Astrocyte of the spinal cord (primary cell): ENCODE measurements at places on chromosomes 16 and 17.

DNA sequence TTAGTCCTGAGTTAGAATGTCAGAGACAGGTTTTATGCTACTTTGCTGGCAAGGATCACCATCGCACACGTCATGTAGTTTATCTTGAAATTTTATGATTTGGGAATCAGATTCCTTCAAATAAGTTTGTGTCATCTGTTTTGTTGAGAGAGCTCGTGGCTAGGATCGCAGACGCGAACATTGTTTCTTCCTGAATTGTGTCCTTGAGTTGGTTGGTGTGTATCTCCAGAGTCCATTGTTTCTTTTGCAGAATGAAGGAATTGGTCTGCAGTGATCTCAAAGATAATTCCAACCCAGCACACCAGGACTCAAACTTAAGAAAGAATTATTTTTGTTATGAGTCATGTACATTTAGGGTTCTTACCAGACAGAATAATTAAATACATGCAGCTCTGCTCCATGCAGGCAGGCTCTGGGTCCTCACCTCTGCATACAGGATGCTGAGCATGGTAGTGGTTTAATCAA lies 51.6 kb downstream of the PRKCA start:
- DNase-seq = peak; percentile 80

DNA sequence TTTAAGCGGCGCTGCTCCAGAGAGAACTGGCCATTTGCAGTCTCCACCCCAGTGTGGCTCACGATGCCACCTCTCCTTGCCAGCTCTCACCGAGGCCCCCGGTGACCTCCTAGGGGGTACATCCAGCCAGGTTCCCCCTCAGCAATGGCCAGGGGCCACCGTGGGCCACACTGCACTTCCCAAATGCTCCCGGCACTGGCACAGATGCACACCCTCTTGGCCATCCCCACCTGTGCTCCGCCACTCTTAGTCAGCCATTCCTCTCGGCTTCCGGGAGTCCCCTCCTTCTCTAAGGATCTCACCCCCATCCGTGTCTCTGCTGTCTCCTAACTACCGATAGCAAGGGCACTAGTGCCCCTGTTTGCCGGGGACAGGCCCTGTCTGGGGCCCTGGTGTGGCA lies 25.8 kb downstream of the MLYCD start:
- no peak for DNase-seq

- no peak for DNase-seq
These were observed 44.9 kb upstream of the PIK3R6 start for GRCh38 chr17:8912084-8912981.

DNA sequence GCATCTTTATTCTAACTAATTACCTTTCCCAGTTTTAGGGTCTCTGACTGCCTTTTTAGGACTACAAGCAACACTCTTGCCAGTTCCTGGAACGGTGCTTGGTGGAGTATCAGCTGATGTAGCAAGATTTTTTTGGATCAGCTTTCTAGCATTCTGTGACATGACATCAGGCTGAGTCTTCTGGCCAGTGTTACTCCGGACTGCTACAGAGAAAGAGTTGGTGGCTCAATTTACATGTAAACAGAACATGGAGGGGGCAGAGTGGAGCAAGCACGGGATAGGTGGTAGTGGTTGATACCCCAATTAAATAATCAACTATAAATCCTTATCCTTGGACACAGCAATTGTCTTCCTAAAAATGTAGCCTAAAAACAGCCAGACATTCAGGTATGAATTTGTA lies 10.6 kb upstream of the ARL6IP1 start:
- no peak for DNase-seq

- DNase-seq = no peak
These were observed 36.5 kb upstream of the ADGRG1 start for GRCh38 chr16:57591870-57592485.
